A673 (cell line): ENCODE measurements at places on chromosomes 7 and 10.
A peak's percentile ranks its signal among the peaks of the same experiment; 100 is the strongest.

DNA sequence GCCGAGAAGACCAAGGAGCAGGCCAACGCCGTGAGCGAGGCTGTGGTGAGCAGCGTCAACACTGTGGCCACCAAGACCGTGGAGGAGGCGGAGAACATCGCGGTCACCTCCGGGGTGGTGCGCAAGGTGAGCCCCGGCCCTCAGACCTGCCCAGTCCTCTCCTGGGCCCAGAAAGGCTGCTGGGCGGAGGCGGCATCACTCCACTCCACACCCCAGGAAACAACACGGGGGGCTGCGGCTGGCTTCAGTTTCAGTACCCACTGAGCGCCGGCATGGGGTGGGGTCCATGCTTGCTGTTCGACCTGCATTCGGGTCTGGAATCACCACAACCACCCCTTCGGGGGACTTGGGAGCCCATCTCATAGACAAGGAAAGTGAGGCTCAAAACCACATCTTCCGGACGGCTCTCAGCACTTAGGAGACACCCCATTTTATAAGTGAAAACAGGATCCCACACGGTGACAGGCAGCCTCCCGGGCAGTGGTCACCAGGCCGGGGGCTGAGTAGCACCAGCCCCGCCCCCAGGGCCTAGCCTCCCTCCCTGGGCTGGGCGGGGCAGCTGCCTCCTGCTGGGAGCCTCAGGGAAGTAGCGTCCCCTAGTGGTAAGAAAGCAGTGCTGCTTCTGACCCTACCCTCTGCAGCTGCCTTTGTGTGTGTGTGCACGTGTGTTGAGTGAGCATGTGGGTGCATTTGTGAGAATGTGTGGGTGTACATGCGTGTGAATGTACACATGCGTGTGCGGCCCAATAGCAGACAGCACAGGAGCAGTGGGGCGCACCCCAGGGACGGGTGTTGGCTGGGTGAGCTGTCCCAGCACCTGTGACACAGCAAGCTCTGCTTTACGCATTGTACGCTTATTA lies 1.8 kb downstream of the SNCG start:
- DNase-seq, result peak; percentile 60

DNA sequence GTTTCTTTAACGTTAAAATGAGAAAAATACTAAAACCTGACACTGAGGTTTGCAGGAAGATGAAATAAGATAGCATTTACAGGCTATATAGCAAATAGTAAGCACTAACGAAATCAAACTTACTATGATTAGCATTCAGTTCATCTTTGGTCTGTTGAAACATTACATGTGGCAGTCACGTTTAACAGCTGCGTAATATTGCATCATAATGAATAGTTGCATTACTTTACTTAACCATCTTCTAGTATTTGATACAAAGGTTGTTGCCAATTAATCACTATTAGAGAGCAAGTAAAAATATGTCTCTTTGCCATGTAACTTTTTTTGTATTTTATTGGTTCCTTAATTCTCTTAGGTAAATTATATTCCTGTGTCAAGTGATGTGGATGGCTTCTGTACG lies 131.8 kb upstream of the GHITM start:
- no peak for DNase-seq

DNA sequence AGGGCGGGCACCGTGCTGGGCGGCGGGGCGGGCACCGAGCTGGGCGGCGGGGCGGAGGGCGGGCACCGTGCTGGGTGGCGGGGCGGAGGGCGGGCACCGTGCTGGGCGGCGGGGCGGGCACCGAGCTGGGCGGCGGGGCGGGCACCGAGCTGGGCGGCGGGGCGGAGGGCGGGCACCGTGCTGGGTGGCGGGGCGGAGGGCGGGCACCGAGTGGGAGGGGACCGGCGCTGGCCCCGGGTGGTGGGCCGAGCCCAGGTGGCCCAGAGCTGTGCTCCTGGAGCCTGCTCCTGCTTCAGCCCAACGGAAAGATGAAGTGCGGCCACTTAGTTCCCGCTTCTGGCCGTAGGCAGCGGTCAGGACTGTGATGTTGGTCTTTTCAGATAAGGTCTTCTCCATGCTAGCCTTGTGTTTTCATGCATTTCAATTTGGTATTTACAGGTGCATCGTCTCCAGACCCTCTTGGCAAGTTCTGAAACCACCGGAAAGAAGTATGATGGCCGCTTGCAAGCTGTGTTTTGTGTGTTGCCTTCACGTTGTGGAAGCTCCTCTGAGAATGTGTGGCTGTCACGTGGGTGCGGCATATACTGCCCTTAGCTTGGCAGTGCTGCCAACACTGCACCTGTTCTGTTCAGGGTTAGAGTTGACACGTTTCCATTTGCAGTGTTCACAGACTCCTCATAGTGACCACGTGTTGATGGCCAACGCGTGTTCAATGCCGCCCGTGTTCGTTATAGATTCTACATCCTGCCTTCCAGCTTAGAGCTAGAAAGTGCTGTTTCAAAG lies 25.2 kb downstream of the IQCE start:
- no peak for DNase-seq

GRCh38 chr7:77991656-77992055 lies 193.1 kb downstream of the PHTF2 start:
- DNase-seq, result no peak

- no peak for DNase-seq
Observed at GRCh38 chr10:15588151-15588550, 131.6 kb downstream of the ITGA8 start.

DNA sequence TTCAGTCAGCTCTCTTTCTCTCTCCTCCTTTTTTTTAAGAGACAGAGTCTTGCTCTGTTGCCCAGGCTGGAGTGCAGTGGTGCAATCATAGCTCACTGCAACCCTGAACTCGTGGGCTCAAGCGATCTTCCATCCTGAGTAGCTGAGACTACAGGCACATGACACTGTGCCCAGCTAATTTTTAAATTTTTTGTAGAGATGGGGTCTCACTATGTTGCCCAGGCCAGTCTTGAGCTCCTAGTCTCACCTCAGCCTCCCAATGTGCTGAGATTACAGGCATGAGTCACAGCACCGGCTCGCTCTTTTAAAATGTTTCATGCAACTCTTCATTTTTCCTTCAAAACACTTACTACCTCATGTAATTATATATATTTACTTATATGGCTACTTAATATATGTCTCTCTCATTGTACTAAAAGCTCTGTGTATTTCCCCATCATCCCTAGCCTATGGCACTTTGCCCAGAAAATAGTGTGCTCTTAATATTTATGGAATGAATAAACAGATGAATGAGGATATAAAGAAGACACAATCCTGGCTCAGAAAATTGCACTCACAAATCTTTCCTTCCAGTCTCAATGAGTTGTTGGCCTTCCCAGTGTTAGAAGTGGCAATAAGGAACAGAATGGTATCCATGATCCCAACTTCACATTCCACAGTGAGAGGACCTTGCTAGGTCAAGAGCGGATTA lies 33.9 kb downstream of the EBLN1 start:
- peak; percentile 21 for DNase-seq

- no peak for DNase-seq
Observed at GRCh38 chr7:157555313-157555712, 218.5 kb downstream of the DNAJB6 start.

DNA sequence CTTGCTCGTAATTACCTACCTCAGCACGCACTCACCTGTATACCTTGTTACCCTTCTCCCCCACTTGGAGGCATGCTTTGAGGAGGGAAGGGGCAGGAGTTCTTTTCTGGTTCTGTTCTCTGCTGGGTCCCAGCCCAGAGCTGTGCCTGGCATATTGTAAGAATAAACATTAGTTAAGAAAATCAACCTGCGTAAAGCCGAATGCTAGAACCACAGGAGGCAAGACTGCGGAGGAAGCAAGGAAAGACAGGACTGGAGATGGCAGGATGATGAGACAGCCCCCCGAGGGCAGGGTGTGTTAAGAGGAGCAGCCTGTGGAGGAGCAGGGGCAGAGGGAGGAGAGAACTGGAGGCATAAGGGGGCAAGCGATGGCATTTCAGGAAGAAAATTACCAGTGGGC lies 9.5 kb downstream of the C10orf53 start:
- no peak for DNase-seq

DNA sequence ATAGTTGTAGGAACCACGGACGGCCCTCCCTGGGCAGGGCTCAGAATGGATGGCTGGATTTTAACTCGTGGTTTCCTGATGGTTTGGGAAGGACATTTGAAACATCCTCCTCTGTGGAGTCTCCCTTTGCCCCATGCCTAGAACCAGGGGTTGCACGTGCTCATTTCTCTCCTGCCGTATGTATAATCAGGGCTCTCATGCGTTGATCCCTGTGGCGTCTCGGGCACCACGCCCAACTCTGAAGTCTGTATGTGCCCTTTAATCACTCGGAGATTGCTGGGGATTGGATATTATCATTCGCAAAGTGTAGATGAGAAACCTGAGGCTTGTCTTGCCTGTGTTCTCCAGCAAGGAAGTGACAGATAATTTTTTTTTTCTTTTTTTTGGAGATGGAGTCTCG lies 257.1 kb downstream of the CAMK1D start:
- DNase-seq, result no peak

GRCh38 chr10:107611115-107611514 lies 446.6 kb upstream of the SORCS1 start:
- DNase-seq, result no peak

DNA sequence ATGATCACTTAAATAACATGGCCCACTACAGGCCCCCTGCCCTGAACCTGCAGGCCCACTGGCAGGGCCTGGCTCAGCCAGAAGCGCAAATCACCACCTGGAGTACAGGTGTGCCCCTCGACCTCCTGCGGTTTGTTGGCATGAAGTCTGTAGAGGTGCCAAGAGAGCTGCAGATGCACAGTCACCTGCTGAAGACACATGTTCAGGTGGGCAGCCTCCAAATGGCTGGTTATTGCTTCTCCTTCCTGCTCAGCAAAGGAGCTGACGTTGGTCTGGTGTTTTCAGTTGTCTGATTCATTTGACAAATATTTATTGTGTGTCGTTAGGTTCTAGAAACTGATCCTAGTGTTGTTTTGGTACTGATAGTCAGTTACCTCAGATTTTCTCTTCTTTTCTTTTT lies 29.0 kb downstream of the DHTKD1 start:
- DNase-seq, result no peak

- no peak for DNase-seq
Observed at GRCh38 chr7:76332078-76332477, 26.7 kb downstream of the YWHAG start.

- no peak for DNase-seq
Observed at GRCh38 chr10:61812052-61812721, 89.3 kb upstream of the ARID5B start.

GRCh38 chr10:101770331-101771215 lies 5.3 kb downstream of the FGF8 start:
- DNase-seq, result peak; percentile 67

GRCh38 chr10:75276069-75276872 lies 40.5 kb upstream of the COMTD1 start:
- DNase-seq, result no peak

DNA sequence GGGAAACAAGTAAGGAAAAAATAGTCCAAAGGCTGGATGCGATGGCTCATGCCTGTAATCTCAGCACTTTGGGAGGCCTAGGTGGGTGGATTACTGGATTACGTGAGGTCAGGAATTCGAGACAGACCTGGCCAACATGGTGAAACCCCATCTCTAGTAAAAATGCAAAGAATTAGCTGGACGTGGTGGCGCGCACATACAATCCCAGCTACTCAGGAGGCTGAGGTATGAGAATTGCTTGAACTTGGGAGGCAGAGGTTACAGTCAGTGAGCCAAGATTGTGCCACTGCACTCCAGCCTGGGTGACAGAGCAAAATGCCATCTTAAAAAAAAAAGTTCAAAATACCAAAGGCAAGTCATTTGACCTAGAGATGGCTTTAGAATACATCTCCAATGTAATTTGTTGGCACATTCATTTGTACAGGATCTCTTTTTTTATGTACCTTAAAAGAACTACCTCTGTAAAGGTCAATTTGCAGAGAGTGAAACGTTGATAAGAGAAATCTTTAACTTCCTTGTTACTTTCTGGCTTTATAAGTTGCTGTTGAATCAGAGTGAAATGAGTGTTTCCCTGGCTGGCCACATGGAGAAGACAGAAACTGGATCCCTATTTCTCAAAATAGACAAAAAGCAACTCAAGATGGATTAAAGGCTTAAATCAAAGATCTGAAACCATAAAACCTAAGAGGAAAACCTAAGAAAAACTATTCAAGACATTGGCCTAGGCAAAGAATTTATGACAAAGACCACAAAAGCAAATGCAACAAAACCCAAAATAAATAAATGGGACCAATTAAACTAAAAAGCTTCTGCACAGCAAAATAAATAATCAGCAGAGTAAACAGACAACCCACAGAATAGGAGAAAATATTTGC lies 260.7 kb downstream of the KLF6 start:
- DNase-seq, result no peak
